HCEC 1CT (cell line): ENCODE measurements at places on chromosomes 12 and 14.
A peak's percentile ranks its signal among the peaks of the same experiment; 100 is the strongest.

DNA sequence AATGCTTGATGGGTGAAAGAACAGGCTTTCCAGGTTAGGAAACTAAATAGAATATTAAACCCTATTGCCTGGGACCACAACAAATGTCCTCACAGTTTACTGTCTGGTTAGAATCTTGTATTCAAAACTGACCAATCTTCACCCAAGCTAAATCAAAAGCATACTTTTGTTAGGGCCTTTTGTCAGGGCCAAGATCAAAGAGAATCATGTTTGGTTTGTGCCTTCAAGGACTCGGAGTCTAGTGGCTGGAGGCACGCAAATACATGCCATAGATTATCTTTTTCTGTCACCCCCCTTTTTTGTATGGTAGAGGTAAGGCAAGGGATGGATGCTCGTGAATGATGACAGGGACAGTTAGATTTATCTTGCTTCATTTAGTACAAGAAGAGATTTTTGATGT is 51.1 kb upstream of the AKAP6 start:
- DNase-seq = no peak

DNA sequence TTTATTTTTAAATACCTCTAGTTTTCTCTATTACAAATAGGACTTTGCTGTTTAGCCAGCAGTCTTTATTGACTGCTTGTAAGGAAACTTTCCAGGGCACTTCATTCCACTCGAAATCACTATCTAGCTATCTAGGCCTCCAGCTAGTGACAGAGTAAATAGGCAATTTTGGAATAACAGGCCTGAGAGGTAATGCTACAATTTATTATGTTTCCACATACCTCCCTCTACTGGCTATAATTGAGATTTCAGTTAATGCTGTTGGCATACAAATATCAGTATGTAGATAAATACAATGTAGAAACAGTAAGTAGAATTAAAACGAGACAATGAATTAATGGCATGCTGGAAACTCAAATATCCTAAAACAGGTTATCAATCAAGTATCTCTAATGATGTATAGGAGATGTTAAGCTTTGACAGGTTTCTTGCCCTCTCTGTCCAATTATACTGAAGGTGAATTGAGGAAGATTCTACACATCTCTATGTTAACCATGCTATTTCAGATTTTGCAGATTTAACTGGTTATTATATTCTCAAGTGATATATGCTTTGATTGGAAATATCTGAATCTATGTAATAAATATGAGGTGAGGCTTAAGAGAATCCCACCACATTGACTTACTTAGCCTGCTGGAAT is 7.2 kb downstream of the DTD2 start:
- peak; percentile 32 for DNase-seq

- DNase-seq = no peak
Observed at GRCh38 chr12:82954572-82954971, 267.9 kb downstream of the TMTC2 start.

GRCh38 chr14:57290751-57291150 is 22.0 kb downstream of the AP5M1 start:
- no peak for DNase-seq

GRCh38 chr14:91555531-91555930 is 45.4 kb upstream of the PPP4R3A start:
- no peak for DNase-seq

- peak; percentile 43 for DNase-seq
Observed at GRCh38 chr14:60116181-60116580, 24.5 kb downstream of the PCNX4 start.

DNA sequence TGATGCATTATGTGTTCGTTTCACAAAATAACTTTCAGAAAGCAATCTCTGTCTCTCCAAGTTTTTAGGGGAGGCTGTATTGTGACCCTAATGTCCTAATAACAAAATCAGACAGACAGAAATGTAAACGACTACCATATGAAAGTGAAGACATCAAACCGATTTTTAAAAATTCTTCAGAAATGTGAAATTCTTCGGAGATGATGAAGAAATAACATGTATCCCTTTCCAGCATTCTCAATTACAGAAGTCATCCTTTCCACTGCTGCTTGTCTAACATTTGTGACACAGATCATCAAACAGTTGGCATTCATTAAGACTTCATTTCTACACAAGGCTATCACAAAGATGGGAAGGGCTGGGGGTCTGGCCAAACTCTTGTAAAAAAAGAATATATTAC is 41.0 kb downstream of the DMAC2L start:
- peak; percentile 24 for DNase-seq

DNA sequence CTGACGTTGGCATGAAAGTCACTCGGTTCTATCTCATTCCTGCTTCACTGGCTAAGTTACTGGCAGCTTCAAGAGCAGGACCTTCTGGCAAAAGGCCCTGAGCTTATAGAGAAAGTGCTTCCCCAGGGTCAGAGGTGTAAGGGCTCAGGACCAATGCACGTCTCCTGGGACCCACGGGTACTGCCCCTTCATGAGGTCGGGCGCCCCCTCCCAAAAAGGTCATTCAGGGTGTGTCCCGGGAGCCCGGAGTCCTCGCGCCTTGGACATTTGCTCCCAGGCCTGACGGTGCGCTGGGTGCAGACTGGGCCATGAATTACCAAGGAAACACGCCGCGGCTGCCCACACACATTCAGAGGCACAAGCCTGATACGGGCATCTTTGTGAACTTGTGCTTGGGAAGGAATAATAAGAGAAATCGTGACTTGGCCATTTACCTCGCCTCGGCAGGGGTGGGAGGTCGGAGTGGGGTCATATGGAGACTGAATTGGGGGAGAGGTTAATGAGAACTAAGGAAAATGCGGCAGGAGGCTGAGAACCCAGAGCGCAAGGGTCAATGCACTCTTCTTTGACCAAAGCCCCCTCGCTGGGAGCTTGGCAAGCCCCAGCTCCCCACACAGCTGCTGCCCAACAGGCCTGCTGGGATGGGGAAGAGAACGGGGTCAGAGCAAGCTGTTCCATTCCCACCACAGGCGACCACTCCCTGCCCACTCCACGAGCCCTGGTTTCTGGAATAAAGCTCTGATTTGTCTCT is 15.7 kb upstream of the SLC6A12 start:
- DNase-seq = peak; percentile 26

DNA sequence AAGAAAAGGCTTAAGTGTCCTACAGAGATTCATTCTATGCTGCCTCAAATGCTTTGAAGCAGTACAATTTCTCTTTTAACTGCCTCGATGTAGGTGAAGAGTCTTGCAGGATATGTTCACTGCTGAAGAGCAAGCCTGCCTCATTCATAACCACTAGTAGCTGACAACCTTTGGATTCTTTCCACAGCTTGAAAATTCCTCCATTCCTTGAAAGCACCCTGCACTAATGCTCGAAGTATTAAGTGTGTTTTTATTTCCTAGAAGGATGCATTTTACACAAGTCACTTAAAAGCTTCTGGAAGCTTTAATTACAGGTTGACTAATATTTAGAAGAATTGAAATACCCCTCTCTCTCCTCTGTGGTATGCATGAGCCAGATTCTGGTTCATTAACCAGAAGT is 429.4 kb downstream of the DIO2 start:
- peak; percentile 23 for DNase-seq

DNA sequence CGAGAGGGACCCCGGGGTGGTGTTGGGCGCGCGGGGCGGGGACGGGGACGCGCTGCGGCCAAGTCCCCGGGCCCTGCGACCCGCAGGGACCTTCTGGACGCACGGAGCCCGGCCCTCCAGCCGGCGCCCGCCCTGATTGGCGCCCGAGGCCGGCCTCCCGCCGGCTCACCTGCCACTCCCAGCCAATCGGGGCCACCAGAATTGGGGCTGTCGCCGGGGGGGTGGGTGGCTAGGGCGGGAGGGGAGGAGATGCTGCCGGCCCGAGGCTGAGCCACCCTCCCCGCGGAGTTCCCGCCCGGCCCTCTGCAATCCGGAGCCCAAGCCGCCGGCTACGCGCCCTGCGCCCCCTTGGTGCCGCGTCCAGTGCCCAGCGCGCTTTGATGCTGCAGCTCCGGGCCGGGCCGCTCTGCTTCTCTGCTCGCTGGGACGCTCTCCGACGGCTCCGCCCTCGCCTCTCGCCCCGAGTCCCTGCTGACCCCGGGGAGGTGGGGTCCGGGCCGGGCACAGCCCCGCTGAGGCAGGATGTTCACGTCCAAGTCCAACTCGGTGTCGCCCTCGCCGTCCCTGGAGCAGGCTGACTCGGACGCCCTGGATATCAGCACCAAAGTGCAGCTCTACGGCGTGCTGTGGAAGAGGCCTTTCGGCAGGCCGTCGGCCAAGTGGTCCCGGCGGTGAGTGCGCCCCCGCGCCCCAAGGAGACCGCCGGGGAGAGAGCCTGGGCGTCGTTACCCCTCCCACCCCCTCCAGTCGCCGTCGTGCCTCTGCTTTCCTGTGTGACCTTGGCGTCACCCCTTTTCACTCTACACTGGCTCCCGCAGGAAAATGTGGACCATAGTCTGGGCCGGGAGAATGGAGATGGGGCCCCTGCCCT is at the start of gene PLEKHD1:
TSS of gene PLEKHD1 (plus strand) at position 285 of the 871 bp plus-strand sequence. CDS start at position 523, 238 bp downstream.
- no peak for DNase-seq

- DNase-seq = peak; percentile 32
Observed at GRCh38 chr12:57899010-57899662, 42.2 kb upstream of the ATP23 start.

DNA sequence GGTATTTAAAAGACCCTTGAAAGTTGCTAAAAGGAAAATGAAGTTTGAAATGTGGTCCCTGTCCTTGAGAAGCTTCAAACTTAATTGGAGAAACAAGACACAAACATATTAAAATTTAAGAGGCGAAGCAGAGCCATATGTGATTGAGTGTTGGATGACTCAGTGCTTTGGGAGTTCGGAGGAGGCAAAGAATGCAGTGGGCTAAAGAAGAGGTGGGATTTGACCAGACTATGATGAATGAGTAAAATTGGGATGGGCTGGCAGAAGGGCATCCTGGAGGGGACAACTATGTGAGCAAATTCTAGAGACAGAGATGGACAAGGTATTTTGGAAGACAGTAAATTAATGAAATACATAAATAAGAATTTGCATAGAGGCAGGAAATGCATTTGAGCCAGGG is 358.6 kb downstream of the EGLN3 start:
- DNase-seq = no peak

DNA sequence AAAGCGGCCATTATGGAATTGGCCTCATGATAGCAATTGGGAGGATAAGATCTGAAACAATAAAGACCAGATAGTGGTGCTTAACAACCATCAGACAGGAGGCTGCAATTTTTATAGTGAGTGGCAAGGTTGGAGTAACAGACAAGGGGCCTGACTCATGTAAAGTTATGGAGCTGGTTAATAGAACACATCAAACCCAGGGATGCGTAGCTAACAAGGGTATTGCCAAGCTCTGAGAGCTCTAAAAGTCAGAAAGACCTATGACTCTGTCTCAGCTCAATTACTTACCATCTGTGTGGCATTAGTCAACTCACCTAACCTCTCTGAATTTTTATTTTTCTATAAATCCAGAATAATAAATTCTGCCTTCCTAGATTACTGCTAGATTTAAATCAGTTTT is 1731.5 kb upstream of the FLRT2 start:
- no peak for DNase-seq

- DNase-seq = peak; percentile 26
Observed at GRCh38 chr12:120688527-120689071, 1.6 kb downstream of the MLEC start.

GRCh38 chr14:50311337-50311971 is 575 bp downstream of the L2HGDH start:
- peak; percentile 11 for DNase-seq

- DNase-seq = no peak
Observed at GRCh38 chr14:22597771-22598098, 365 bp upstream of the ABHD4 start.

- no peak for DNase-seq
Observed at GRCh38 chr12:41743835-41744234, 400.8 kb downstream of the GXYLT1 start.

DNA sequence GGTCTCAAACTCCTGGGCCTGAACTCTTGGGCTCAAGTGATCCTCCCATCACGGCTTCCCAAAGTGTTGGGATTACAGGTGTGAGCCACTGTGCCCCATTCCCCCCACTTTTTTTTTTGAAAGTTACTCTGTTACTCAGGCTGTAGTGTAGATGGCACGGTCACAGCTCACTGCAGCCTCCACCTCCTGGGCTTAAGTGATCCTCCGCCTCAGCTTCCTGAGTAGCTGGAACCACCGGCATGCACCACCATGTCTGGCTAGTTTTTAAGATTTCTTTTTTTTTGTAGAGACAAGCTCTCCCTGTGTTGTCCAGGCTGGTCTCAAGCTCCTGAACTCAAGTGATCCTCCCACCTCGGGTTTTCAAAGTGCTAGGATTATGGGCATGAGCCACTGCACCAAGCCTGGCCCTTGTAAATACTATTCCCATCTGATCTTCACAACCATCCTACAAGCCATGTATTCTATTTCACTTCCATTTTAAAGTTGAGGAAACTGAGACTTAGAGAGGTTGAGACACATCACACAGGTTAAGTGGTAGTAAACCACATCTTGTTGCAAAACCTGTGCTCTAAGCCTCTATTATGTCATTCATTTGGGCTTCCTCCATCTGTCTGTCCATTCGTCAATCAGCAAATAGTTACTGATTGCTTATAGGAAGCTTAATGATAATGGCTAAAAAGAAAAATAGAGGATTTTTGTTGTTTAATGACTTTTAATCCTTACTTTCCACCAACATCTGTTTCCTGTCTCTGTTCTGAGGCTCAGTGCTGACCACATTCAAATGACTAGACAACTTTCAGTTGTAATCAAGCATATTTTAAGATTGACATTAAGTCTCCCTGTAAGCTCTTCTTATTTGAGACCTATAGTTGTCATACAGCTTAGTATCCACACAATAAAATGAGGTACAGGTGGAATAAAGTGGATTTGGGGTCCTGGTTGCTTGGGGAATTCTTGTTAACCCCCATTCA is 9.2 kb downstream of the ASCL4 start:
- DNase-seq = no peak

- DNase-seq = peak; percentile 74
Observed at GRCh38 chr12:12872934-12873275, 18.5 kb upstream of the GPRC5A start.

GRCh38 chr12:90036637-90037036 is 328.0 kb upstream of the ATP2B1 start:
- DNase-seq = peak; percentile 67

DNA sequence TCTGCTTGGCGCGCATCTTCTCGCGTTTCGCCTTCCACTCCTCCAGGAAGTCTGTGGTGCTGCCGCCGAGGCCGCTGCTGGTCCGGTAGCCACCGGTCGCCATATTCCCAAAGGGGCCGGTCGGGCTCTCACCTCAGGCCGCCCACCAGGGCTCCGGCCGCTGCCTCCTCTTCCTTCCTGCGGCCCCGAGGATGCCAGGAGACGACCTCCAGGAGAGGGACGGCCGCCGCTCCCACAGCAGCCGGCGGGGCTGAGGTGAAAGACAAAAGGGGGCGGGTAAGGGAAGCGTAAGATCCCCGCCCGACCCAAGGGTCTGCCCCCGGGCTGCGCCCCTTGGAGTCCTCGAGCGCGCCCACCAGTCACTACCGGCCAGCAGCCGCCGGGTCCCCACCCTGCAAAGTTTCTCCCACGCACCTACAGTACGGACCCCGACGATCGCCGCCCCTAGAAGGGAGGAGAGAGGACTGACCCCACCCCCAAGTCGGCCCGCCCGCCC is 574 bp downstream of the PAWR start:
- DNase-seq = peak; percentile 22
